ENCODE measurements at places on chromosomes 13 and 19. TPM values are rescaled to one million over a fixed set of nuclear protein-coding genes. Genes with fewer than 3 reads are reported as not detected.

The APOC1 gene
- not detected for total RNA-seq

The ADAMTSL5 gene
- not detected for total RNA-seq

DNA sequence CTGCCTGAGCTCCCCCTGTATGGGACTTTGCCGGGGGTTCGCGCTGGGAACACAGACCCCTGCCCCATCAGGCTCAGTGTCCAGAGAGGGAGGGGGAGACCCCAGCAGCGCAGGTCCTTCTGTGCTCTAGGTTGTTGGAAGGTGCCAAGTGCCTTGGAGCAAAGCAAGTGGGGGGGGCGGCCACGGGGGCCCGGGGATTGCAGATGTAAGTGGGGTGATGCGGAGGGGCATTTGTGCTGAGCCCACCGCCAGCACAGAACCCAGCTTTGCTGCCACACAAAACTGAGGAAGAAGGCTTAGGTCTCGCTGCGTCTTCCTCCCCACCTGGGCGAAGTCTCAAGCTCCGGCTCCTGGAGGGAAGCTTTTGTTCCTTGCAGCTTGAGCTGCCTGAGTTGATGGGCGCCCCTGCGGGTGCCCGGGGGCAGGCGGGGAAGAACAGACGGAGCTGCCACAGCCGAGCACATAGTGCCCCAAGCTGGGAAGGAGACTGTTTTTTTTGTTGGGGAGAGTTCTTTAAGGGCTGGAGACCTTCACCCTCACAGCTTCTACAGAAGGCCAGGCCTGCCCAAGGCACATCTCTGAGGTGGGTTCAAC, 1.5 kb upstream of the NTN5 start:
- no peak for DNase-seq

DNA sequence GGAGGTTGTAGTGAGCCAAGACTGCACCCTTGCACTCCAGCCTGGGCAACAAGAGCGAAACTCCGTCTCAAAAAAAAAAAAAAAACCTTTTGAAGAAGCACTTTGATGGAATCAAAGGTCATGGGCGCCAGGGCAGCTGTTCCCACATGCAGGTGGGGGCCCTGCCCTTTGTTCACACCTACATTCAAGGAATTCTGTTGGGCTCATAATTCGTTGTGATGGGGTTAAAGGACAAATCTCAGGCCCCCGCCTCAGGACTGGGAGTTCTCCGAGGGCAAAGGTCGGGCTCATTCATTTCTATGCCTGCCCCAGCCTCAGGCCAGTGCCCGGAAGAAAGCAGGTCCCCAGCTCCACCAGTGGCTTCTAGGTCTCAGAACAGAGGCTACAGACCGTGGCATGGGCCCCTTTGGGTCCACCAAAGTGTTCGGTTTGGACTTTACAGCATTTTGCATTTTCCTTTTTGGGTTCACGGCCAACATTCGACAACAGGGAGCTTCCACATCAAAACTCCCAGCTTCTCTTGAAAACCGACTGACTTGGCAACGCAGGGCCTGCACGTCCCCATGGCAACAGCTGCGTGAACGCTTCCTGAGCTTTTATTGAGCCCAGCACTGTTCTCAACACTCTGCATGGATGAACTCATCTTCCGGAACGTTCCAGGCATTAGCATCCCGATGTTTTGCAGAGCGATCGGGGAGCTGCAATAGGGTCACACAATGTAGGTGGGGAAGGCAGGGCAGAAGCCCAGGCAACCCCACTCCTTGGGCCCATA, 10.1 kb upstream of the GTF2F1 start:
- DNase-seq = no peak

DNA sequence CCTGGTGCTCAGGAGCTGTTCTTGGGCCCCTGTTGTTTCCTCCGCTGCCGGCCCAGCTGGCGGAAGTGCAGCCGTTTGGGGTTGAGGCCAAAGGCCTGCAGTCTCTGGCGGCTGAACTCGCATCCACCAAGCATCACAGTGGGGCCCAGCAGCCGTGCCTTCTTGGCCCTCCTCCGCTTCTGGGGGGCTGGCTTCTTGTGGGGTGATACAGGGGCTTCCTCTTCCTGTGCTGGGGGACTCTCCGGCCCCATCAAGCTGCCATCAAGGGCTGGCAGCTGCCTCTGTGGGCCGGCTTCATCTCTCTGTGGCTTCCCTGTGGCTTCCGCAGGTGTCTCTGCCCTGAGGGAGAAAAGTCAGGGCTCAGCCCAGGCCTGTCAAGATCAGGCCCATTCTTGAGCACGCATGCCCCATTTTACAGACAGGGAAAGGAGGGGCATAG, 10.3 kb downstream of the ATG4D start:
- DNase-seq = peak; percentile 55

The THAP8 gene
- total RNA-seq = 9.4 TPM

DNA sequence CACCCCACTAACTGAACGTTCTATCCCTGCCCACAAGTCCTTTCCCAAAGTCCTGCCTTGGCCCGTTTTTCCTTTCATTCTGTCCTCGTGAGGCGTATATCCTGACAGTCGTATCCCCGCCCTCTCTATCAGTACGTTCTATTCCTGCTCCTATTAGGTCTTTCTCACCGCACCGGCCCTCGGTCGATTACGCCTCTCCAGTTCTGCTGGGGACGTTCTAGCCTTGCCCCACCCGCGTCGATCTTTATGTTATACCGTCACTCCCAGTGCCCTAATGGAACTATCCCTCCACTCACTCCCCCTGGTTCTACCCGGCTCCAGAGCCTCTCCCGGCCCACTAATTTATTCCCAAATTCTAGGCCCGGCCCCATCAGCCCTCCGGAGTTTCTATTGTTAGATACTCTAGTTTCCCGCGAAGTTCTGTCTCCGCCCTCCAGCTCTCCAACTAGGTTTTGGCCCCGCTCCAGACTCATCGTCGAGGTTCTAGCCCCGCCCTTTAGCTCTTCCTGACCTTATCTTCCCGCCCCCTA, 2.0 kb downstream of the PLAUR start:
- DNase-seq = no peak
